ENCODE measurements at places on chromosomes 7 and 10.

DNA sequence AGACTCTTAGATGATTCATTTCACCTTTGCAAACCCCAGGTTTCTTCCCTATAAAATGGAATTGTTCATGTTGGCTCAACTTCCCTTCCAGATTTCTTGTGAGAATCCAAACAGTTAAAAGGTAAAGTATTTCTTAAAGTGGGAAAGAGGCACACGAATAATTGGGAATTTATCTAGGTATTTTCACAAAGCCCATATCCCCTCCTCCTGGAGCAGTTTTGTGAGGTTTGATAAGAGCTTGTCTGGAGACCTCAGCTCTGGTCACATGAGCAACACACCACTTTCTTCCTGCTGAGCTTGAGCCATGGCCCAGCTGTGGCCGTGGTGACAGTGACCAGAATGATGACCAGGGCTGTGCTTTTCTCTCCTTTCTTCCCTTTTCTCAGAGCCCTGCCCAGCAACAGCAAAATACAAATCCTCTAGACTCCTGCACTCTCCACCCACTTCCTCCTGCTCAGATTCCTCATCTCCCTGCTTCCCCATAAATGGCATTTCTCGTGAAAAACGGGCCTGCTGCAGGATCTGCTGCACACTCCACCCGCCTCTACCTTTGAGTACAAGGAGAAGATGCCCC lies 87.7 kb downstream of the PIK3CG start:
- no peak for DNase-seq

DNA sequence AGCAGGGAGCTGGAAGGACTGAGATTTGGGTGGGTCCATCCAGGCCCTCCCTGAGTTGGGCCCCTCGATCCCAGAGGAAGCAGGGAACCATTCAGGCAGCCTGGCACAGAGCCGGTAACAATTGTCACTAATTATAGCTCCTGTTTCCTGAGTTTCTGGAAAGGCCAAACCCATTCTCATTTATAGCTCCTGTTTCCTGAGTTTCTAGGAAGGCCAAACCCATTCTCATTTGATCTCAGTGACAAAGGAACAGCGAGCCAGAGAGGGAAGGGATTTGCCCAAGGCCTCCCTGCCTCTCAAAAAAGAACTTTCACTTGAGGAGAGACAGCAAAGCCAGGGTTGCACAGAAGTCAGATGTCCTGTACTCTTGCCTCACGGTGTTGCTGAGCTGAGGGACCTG lies 521.9 kb downstream of the TYW1 start:
- DNase-seq = no peak

- no peak for DNase-seq
Measured at GRCh38 chr10:88028654-88029053, 165.2 kb downstream of the PTEN start.

- no peak for DNase-seq
Measured at GRCh38 chr10:11698691-11699549, 43.3 kb upstream of the ECHDC3 start.

DNA sequence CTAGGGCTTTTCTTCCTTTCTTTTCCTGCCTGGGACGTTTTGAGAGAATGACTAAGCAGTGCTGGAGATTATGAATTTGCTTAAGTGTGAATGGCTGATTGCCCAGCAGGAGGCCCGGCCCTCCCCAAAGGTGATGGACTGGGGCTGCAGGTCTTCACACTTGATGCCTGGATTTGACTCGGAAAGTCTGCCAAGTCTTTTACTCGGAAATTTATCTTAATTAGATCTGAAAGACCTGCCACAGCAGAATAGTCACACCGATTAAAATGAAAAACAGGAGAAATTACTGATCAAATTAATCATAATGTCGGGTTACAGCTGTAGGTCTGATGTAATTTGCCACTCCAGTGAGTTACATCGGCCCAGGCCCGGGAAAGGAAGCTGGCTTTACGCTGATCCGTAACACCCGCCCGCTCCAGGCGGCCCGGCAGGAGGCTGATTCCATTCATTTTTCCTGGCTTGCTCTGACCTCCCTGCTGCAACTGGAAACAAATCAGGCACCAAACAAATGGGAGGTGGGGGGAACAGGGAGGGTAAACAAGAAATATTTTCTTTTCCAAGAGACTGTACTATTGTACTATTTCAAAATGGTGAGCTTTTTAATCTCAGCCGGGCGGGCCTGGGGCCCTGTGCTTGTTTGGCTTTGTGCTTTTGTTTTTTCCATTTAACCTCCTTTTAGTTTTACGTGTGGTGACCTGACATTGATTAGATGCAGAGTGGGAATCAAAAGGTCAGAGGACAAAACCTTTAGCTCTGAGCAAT lies 212.4 kb upstream of the YAE1 start:
- no peak for DNase-seq

- DNase-seq = no peak
Measured at GRCh38 chr10:60853107-60853506, 74.8 kb downstream of the CDK1 start.

DNA sequence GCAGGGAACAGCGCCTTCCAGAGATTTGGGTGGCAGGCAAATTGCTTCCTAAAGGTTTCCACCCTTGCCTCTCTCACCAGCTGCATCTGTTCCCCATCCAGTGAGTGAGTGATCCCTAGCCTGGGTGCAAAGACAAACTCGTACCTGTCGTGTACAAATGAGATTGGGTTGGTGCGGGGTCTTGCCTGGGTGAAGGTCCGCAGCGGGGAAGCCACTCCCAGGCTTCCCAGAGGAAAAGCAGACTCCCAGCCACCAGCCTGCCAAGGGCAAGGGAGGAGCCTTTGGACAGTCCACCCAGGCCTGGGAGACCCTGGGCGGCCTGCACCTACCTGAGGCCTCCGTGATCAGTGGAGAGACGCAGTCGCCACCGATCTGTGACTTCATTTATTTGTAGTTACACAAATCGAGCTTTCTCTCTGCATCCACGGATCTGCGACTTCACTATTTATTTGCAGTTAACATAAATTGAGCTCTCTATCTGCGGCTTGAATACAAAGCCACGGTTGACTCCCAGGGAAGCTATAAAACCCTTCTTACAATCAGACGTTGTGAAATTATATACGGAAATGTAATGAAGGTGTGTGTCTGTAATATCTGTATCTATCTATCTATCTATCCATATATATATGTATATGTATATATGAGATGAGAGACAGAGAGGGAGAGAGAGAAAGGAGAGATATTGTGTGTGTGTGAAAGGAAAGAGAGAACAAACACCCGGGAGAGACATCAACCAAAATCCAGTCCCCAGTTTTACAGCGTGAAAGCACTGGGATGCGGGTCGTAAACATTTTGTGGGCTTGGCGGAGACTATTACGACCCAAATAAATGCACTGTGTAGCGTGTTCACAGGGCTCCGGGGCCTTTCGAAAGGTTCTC lies 3.0 kb upstream of the HOXA7 start:
- DNase-seq = no peak

GRCh38 chr7:139004321-139005090 lies 23.3 kb upstream of the KIAA1549 start:
- no peak for DNase-seq

DNA sequence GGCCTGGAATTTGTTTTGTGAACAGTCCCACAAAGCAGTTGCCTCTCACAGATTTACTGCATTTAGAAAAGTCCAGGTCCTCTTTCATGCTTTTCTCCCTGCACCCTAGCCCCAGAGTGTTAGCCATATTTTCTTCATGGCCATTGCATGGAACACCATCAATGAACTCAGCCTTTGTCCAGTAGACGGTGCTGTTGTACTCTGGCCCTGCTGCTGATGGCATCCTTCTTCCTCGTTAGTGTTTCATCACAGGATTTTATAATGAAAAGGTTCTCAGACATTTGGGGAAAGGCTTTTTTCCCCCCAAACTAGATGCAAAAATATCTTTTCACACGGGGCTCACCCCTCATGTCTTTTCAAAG lies 93.0 kb upstream of the SLC25A13 start:
- peak; percentile 44 for DNase-seq

DNA sequence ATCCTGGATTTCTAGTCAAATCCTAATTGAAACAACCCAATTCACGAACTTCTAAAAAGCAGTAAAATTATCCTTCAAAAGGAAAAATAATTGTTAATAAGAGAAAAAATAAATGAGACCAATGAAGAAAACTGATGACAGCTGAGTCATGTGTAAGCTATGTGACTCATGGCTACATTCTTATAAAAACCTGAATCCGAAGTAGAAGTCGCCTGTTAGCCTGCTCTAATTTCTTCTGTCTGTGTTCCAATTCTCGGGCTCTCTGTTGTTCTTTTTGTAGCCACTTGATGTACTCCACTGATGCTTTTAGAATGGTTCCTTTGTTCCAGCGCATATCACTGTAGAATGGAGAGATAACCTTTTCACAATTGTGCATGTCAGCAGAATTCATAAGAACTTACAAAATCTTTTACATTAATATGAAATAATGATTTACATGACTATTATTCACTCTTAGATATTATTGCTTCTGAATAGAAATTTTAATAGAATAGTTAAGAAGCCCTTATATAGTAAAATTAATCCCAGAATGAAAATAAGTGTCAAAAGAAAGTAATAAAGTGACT lies 88.8 kb downstream of the TFEC start:
- no peak for DNase-seq

DNA sequence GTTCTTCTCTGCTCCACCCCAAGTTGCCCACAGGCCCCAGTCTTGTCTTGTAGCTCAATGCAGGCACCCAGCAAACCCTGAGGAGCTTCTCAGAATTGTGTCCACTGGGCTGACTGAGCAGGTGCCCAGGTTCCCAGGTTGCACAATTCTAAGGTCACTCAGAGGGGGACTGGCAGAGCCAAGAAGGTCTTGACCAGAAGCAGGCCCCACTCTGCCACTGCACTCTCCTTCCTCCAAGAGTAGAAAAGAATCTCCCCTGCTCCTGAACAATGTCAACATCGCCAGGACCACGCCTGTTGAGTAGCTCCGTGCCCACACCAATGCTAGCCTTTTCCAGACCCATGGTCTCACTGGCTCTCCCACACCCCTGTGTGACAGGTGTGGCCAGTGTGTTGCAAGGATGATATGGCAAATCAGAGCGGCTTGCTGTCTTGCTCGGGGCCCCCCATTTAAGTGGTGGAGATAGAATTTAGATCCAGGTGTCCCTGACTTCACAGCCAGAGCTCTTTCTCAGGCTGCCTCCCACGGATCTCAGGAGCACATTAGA lies 577 bp downstream of the LRRC18 start:
- DNase-seq = no peak

- no peak for DNase-seq
Measured at GRCh38 chr10:8326396-8327139, 272.1 kb downstream of the GATA3 start.

GRCh38 chr10:1483246-1483645 lies 254.1 kb downstream of the ADARB2 start:
- no peak for DNase-seq

- no peak for DNase-seq
Measured at GRCh38 chr7:80520199-80520598, 8.3 kb upstream of the GNAT3 start.

DNA sequence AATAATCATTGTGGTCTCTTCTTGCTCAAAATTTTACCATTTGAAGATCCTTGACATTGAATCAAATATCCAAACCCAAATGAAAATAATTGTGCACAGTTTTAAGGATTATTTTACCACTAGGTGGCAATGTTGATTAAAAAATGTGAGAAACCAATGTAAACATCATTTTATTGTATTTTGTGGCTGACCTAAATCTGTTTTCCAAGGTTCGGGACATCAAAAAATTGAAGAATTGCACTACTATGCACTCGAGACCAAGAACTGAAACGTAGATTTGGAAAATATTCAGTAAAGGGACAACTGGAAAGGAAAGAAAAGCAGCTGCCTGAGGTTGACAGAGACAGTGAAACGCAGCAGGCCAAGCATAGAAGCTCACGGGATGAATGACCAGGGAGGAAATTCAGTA lies 259.3 kb downstream of the SNX13 start:
- DNase-seq = no peak

GRCh38 chr7:4931943-4932342 lies 27.0 kb downstream of the MMD2 start:
- no peak for DNase-seq

DNA sequence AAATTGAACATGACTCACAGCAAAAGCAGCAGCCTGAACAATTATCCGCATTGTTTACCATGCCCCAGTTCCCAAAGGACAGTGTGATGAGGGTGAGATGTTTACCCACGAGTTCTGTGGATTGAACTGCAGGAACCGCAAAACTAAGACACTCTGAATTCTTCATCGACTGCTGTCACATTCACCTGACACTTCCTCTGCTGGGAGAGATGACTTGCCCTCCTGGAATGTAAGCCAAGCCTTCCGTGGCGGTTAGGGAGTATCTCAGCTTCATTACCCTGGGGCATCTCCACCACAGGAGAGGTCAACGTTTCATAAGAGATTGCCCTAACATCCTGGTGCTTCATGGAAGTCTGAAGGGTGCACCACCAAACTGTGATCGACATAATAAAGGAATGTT lies 374.6 kb upstream of the ADARB2 start:
- no peak for DNase-seq

GRCh38 chr10:79483948-79484347 lies 28.4 kb upstream of the EIF5AL1 start:
- no peak for DNase-seq

DNA sequence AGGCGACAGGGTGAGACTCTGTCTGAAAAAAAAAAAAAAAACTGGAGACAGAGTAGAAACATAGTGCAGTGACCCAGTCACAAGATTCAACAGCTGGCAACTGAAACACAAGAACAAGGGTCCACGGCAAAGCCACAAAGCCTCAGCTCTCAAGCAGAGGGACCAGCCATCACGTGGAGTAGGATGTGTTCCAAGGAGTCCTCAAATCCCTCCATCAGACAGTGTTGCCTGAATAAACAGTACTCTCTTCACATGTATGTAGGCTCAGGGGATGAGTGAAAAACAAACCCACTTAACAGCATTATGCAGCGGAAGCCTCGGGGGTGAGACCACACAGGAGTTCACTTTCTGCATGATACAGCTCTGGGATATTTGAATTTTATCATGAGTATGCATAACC lies 62.0 kb downstream of the SLIT1 start:
- no peak for DNase-seq

GRCh38 chr10:50572017-50572491 lies 51.7 kb downstream of the SGMS1 start:
- DNase-seq = no peak

- DNase-seq = no peak
Measured at GRCh38 chr7:27182285-27182841, 2.7 kb downstream of the HOXA11 start.

- peak; percentile 17 for DNase-seq
Measured at GRCh38 chr10:69180525-69181204, 631 bp downstream of the SUPV3L1 start.

DNA sequence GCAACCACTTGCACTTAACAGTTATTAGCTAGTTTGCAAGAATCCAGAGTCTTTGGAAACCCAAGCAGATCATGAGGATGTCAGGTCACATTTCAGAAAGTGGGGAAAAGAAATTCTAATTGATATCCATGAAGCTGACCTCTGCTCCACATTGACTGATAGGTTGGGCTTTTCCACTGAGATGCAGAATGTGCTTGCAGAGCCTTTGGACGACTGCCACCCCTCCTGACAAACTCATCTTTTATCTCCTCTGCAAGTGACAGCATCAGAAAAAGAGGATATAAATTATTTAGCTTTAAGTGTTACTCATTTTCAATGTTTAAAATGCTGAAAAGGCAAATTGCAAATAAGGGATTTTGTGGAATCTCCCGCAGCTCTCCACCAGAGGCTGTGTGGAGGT lies 75.3 kb downstream of the C10orf90 start:
- DNase-seq = no peak

Data from T-helper 1 cell (primary cell).